ENCODE measurements at places on chromosomes 16 and 17.

DNA sequence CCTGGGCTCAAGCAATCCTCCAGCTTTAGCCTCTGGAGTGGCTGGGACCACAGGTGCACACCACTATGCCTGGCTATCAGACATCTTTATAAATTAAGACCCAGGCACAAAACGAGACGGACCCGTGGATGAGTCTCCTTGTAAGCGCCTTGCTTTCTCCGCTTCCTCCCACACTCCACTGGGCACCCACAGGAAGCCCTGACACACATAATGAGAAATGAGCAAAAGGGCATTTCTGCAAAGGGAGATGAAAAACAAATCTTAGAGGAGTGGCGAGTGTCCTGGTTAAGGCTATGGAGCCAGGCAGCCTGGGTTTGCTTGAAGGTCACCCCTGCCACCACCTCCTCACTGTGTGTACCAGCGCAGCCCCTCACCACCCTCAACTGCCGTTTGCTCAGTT lies 56.3 kb downstream of the XYLT1 start:
- no peak for DNase-seq

GRCh38 chr17:27572665-27573064 lies 58.3 kb upstream of the LGALS9 start:
- peak; percentile 55 for DNase-seq

DNA sequence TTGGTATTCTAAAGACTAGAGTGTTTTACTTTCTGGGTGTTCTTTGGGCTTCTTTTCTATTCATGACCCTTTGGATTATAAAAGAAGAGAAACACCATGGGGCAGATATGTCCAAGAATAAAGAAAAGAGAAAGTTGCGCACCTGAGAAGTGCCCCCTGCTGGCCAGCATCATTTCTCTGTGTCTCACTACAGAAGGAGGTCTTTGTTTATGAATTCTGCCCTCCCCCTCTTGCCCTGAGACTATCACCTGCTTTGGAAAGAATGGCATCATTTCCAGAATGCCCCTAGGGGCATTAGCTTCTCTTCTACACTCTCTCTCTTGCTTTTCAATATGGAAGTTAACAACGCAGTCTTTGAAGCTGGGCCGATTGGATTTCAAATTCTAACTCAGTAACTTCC lies 45.0 kb downstream of the CDH13 start:
- no peak for DNase-seq

DNA sequence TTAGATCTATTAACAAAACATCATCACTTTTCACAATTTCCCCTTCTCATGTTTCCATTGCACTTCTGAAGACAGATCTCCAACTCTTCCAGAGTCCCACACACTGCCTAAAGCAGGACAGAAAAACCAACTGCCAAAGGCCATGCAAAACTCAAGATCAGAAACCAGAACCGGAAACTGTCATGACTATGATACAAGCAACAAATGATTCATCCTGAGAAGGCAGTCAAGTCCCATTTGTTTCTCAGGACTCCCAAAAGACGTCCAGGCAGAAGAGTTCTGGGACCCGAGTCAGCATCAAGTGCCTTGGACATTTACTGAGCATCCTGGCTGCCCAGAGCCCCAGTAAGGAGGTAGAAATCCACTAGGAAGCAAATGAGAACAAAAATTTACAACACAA lies 38.8 kb downstream of the ERN1 start:
- DNase-seq, result no peak

GRCh38 chr16:3182608-3183444 lies 5.2 kb upstream of the OR1F1 start:
- DNase-seq, result peak; percentile 64

All from stimulated activated CD4-positive, alpha-beta T cell treated with anti-CD3 and anti-CD28 coated beads, Interleukin-1b, Interleukin-23, amount 100 ng/mL, for 24 hours (primary cell).